Colonic mucosa (tissue), 4 donors: ENCODE measurements at places on chromosomes 1 and 21. TPM values are rescaled to one million over a fixed set of nuclear protein-coding genes. Genes with fewer than 3 reads are reported as not detected.

NHLH1 gene
- 0.12 TPM for total RNA-seq

LYPD8 gene
- total RNA-seq: 40.8 TPM

- peaks cover 13% of the 10 kb centered on the region for H3K4me1 ChIP-seq
- H3K27ac ChIP-seq: peak overlapping the region; percentile 23
- no peak overlapping the region for H3K4me3 ChIP-seq
- DNase-seq: no peak
- H3K36me3 ChIP-seq: no peaks in the 10 kb centered on the region
Observed at GRCh38 chr1:10509809-10510509, 35.2 kb downstream of the PEX14 start.

GRCh38 chr1:198003468-198003867, 86.3 kb downstream of the LHX9 start:
- no peaks in the 10 kb centered on the region for H3K27me3 ChIP-seq
- no peaks in the 10 kb centered on the region for H3K36me3 ChIP-seq
- H3K4me1 ChIP-seq: no peaks in the 10 kb centered on the region
- no peak for DNase-seq
- H3K27ac ChIP-seq: no peak overlapping the region
- no peak overlapping the region for H3K4me3 ChIP-seq

DNA sequence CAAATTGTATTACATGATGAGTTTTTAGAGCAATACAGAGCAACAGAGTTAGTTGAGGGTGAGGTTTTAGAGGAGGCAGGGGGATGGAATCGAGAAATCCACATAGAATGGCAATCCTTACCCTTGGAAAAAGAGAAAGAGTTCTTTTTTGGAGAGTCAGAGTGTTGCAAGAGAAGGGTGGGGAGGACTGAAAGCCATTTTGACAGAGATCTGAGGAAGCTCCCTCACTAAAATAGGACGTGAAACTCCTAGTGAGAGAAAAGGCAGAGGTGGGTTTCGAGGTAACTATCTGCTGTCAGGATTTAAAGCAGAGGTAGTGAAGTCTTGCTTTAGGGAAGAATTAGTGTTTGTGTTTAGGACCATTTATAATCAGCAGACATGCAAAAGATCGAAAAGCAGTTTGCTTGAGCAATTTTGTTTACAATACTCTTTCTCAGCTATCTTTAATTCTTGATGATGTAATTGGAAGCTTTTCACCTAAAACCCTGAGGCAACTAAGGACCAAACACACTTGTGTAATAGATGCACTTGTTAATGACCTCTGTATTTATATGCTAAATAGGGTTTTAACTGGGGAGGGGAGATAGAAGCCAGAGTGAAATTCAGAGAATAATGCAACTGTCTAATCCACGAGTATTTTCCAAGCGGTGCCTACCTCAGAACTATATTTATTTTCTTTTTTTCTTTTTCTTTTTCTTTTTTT, 20.0 kb downstream of the ADAMTS5 start:
- H3K27me3 ChIP-seq: no peaks in the 10 kb centered on the region
- H3K36me3 ChIP-seq: no peaks in the 10 kb centered on the region
